ENCODE measurements at places on chromosomes 5 and 9.

DNA sequence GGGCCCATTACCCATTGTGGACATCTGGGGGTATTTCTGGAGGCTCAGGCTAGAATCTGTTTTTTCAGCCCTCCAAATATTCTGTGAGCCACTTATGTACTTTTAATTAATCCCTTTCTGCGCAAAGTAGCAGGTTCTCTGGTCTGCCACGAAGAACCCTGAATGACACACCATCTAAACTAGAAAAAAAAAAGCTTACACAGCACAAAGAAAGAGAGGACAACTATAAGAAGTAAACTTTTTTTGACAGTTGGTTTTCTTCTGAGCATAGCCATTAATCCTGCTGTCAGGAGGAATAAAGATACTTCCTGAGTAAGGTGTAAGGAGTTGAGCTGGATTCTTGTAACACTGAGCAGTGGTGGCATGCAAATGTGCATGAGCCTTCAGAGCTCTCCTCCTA, 327.5 kb downstream of the TMEM232 start:
- DNase-seq = no peak

- DNase-seq = no peak
Measured at GRCh38 chr9:99925541-99925940, 19.1 kb downstream of the STX17 start.

- DNase-seq = no peak
Measured at GRCh38 chr9:137611623-137612609, 6.4 kb downstream of the ARRDC1 start.

DNA sequence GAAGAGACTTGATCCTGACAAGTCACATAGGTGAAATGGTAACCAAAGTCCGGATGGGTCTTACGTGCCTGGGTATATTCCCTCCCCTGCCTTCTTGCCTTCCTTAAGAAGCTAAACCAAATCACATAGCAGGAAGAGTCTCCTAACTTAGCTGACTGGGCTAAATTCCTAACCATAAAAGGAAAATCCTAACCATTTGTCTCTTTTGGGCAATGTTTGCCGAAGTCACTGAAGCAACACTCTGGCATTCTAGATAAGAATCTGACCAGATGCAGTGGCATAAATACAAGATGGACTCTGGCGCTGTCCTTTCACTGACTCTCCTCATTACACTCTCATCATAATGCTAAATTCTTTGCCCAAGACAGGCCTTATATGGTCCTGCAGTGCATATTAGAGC, 625.5 kb upstream of the RORB start:
- no peak for DNase-seq

- no peak for DNase-seq
Measured at GRCh38 chr5:102307232-102307631, 11.1 kb upstream of the SLCO4C1 start.

GRCh38 chr9:70935856-70936255, 185.6 kb downstream of the TRPM3 start:
- DNase-seq = no peak

- no peak for DNase-seq
Measured at GRCh38 chr9:84898188-84898587, 228.7 kb downstream of the NTRK2 start.

DNA sequence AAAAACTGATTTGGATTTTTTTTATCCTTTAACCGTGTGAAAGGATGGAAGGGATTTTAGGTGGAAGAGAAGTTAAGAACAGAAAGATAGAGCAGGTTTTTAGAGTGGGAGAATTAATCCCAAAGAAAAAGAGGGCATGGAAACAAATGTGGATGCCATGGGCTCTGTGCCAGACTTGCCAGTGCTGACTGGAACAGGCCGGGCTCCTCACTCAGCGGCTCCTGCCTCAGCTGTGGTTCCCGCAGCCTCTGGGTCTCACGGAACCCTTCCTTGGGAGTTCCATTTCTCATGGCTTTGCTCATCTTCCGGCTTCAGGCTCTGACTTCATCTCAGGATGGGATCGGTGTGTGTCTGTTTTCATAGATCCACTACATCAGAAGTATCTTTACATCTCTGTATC, 30.4 kb upstream of the SLC2A8 start:
- peak; percentile 17 for DNase-seq

DNA sequence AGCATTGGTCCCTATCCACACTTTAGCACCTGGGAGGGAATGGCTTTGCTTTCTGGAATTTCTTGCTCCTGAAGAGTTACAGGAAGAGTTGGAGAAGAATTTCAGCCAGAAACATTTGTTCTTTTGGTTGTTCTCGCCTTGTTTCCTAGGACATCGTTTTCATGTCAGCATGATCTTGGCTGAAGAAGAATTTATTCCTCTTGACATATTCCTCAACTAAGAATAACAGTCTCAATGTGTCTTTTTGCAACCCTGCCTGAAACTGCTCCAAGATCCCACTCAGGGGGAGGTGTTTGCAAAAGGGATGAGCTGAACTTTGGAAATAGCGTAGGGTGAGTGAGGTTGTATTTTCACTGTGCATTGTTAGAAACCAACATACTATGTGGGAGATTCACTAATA, 26.1 kb downstream of the MAMDC2 start:
- no peak for DNase-seq

GRCh38 chr9:81690251-81690851, 1.0 kb upstream of the TLE1 start:
- peak; percentile 8 for DNase-seq

- no peak for DNase-seq
Measured at GRCh38 chr9:123772967-123773366, 157.0 kb downstream of the DENND1A start.

- no peak for DNase-seq
Measured at GRCh38 chr5:62607615-62608014, 29.0 kb downstream of the LRRC70 start.

GRCh38 chr9:95363051-95363841, 45.7 kb upstream of the FANCC start:
- no peak for DNase-seq

GRCh38 chr9:129392093-129392541, 214.1 kb upstream of the IER5L start:
- DNase-seq = no peak
